NCI-H2171 treated with DMSO at 0.1 percent for 48 hours (cell line): ENCODE measurements at places on chromosomes 7 and 10.

DNA sequence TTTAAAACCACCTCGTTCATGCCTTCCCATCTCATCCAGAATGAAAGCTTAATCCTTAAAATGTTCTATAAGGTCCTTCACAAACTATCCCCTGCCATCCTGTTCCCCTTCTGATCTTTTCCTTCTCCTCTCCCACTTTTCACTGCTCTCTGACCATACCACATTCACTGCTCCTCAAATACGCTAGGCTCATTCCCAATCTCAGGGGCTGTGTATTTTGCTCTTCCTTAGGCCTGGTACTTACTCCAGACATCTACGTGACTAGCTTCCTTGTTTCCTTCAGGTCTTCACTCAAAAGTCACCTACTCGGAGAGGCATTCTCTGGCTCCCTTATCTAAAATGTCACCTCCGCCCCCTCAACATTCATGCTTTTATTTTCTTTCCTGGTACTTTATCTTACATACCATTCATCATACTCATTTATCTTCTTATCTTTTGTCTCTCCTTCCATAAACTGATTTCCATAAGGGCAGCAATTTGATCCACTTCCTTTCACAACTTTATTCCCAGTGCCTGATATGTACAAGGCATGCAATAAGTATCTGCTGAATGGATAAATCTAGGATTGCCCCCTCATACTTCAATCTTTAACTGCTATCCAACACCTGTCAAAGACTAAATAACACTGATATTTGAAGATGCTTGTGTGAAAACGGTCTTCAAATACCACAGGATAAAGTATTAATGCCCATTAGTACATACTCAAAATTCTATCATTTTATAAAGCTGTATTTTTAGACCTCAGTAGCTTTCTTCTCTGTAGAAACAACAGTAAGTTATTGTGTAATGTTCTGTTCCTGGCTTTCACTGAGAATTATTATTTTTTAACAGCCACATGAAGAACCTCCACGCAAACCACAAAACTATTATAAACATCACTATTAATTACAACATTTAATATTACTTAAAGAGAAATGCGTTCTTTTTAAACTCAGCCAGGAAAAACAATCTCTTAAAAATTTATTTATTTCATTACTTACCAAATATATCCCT lies 27.0 kb downstream of the JMJD1C start:
- DNase-seq: no peak

DNA sequence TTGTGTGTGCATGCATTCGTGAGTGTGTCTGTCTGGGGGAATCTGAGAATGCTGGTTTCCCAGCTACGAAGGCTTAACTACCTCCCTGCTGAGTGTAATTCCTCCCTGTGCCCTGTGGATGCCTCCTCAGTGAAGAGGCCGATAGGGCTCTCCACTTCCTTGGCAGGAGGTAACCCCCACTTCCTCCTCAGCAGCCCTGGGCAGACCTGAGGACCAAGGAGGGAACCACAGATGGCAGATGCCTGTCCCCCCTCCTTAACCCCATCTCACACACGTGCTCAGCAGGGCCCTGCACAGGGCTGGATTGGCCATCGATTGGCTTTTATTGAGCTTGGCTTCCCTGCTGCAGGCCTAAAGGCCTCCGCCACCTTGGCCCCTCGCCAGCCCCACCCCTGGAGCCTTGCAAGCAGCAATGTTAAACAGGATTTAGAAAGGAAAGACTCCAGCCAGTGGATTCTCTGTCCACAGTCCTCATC lies 45.6 kb upstream of the LRRC4 start:
- no peak for DNase-seq

DNA sequence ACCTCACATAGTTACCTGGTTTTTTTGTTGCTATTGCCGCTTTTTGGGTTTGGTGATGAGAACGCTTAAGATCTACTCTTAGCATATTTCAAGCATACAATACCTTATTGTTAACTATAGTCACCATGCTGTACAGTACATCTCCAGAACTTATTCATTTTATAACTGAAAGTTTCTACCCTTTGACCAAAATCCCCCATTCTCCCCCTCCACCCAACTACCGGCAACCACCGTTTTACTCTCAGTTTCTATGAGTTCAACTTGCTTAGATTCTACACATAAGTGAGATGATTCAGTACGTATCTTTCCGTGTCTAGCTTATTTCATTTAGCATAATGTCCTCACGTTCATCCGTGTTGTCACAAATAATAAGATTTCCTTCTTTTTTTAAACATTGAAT lies 86.7 kb upstream of the IL6 start:
- no peak for DNase-seq

- no peak for DNase-seq
These were observed 431.8 kb downstream of the RPS24 start for GRCh38 chr10:78465431-78465830.

DNA sequence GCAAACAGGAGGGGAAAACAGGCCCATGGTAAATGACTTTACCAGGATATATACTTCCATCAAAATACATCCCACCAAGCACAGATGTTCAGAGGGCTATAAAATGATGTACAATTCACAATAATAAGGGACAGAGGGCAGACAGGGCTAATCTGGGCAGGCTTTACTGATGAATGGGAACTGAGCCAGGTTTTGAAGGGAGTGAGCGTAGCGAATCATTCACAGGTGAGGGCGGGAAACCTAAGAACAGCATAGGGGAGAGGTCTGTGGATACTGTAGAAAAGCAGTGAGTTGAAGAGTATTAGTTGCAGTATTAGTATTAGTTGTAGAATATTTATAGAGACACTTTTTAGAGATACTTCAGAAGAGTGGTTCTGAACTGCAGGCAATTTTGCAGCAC lies 180.8 kb downstream of the JAZF1 start:
- DNase-seq: peak; percentile 81

- no peak for DNase-seq
These were observed 20.5 kb upstream of the ITGA8 start for GRCh38 chr10:15740261-15740660.

- no peak for DNase-seq
These were observed 135.8 kb downstream of the CNNM2 start for GRCh38 chr10:103053659-103054581.

DNA sequence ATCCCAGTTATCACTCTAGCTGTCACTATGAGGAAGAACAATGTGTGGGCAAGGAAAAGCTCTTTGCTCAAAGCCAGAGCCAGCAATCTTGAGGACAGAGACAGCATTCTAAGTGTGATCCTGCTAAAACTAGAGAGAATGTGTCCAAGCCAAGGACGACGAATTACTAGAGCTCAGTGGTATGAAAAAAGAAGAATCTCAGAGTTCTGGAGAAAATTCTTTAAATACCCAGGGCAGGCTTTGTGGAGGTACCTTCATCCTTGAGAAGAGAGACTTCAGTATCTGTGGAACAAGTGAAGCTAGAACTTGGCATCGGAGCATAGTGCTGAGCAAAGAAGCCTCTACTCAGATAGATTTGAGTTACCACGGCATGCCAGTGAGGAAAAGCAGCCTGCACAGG lies 209.8 kb downstream of the TRIL start:
- DNase-seq: no peak

DNA sequence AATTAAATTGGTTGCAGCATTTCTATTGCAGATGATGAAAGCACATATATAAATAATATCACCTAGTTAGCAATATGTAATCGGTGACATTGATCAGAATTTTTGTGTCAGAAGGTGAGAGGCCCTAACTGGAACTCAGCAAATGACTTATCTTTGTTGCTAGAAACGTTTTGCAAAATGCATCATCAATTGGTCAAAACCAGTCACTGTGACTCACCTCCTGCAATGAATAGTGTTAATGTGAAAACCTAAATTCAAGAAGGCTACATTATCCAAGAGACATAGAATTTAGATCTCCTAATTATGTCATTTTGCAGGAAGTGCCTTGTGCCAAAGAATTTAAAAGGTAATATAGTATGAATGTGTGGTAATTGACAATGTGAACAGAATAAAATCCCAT lies 9.8 kb upstream of the PNLIPRP3 start:
- no peak for DNase-seq

GRCh38 chr7:26328498-26329390 lies 37.1 kb downstream of the SNX10 start:
- DNase-seq: no peak

GRCh38 chr7:131898418-131898817 lies 342.0 kb upstream of the PODXL start:
- DNase-seq: no peak

DNA sequence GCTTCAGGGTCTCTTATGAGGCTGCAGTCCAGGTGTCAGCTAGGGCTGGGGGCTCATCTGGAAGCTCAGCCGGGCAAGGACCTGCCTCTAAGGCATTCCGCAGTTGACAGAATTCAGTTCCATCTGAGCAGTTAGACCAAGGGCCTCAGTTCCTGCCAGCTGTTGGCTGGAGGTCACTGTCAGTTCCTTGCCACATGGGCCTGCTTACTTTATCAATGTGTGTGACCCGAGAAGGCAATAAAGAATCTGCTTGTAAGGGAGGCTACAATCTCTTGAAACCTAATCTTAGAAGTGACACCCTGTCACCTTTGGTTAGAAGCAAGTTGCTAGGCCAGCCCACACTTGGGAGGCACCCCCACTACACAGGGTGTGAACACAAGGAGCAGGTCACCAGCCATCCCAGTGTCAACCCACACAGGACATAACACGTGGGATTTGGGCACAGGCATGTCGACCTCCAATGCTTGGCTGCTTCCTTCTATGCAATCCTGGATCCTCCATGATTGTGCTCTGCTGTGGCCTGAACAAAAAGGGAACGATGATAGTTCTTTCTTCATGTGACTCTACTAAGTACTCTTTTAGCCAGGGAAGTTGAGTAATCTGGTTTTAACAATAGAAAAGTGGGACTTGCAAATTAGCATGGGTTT lies 41.8 kb downstream of the MTURN start:
- DNase-seq: no peak

GRCh38 chr10:98463016-98463415 lies 16.3 kb upstream of the HPS1 start:
- DNase-seq: no peak

DNA sequence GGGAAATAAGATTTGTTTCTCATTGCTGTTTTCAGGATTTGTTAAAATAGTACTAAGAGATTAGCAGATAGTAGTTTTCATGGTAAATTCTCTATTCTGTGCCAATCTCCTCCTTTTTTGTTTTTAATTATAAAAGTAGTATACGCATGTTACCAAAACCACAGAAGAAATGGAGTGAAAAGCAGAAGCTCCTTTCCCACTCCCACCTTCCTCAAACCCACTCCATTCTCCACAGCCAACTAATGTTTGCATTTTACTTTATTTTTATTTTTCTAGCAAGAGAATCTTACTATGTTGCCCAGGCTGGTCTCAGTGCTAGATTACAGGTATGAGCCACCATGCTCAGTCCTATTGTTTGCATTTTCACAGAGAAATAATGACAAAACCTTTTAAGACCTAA lies 4.5 kb upstream of the LRMDA start:
- DNase-seq: no peak

GRCh38 chr10:24476913-24477701 lies 246.6 kb downstream of the ARHGAP21 start:
- no peak for DNase-seq

DNA sequence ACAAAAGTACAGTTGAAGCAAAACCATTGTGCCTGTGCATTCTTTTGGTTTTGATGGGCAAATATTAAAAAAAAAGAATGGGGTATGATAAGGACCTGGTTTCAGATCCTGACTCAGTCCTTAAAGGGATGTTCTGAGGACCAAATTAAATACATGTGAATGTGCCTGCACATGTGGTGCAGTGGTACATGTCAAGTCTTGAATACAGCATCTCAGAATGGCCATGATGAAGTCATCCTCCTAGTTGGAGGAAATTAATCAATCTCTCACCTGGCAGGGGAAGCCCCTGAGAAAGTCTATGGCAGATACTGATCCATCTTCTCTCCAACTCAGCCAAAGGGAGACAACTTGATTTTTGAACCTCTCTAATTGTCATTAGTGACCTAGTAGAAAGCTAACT lies 207.0 kb downstream of the SUGCT start:
- no peak for DNase-seq

DNA sequence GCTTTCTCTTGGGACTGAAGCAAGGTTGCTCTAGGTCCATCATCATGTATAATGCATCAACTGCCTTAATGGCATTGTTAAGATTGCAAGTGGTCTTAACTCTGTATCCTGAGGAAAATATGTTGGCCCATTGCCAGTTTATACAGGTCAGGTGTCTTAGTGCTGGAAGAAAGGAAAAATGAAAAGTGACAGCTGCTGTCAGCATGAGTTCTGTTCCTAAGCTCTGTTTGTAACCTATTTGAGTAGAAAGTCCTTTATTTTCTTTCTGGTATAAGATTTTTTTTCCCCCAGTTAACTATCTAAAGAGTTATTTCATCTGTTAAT lies 127.2 kb downstream of the SRI start:
- DNase-seq: peak; percentile 100

- DNase-seq: no peak
These were observed 10.2 kb upstream of the LFNG start for GRCh38 chr7:2509298-2509906.

DNA sequence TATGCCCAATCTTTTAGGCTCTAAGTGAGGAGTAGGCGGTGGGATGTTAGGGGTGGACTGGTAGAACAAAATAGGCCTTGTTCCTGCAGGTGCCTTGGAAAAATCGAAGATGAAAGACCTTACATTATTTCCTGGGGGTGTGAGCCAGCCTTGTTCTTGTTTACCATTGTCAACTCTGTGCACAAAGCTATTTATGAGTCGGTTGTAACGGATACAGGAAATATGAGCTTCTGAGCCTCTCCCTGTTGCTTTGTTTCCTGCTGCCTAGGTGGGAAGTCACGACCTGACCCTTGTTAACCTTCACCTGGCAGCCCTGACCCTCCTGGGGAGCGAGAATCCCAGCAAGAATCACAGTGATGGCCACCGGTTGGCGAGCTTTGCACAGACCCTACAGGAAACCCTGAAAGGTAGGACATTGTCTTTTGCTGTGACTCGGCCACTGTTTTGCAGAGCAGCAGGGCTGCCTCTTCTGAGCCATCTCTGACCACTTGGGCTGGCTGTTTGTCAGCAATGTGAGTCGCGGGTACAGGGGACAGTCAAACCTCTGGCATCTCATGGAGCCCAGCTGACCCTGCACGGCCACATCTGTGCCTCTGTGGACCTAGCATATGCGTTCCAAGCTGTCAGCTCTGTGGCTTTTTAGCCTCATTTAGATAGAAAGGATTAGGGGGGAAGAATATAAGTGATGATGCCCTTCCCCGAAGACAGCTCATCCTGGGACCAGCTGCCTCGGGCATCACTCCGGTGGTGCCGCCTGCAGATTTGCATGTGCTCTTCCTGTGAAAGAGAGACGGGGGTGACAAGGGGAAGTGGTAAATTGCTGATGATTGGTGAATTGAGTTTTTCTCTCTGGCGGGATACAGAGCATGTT lies 102.1 kb upstream of the ANLN start:
- DNase-seq: peak; percentile 38
